RPMI8226 (cell line): ENCODE measurements at places on chromosomes 2 and 18.

- no peak for DNase-seq
These were observed 1329.5 kb upstream of the ZEB2 start for GRCh38 chr2:145849466-145849865.

DNA sequence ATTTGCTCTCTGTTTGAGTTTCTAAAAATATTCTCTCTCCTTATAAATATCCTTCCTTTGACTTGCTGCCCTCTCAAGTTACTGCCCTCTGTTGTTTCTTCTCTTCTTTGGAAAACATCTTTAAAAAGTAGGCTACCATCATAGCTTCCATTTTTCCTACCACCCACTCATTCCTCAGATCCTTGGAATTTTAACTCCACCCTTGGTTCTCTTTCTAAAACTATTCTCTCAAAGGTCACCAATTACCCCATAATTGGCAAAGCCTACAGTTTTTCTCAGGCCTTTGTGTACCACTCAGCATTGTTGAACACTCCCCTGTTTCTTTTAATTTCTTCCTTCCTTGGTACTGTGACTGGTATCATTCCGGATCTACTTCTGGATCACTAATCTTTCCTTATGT, 43.0 kb upstream of the ITGAV start:
- no peak for DNase-seq

DNA sequence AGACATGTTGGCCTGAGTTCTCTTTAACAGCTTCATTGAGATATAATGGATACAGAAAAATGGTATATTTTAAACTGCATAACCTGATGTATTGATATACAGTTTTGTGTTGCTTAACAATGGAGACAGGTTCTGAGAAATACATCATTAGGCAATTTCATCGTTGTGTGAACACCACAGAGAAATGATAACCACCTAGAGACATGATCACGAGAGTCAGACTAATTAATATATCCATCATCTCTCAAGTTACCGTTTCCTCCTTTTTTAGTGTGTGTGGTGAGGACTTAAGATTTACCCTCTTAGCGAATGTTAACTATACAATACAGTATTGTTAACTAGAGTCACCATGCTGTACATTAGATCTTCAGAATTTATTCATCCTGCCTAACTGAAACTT, 178.1 kb downstream of the FMNL2 start:
- DNase-seq, result no peak

GRCh38 chr18:79283929-79284328, 111.8 kb upstream of the NFATC1 start:
- DNase-seq, result no peak

- DNase-seq, result no peak
These were observed 107.8 kb downstream of the GFPT1 start for GRCh38 chr2:69279211-69279610.

- DNase-seq, result no peak
These were observed 262.7 kb upstream of the EPAS1 start for GRCh38 chr2:46034535-46034934.

DNA sequence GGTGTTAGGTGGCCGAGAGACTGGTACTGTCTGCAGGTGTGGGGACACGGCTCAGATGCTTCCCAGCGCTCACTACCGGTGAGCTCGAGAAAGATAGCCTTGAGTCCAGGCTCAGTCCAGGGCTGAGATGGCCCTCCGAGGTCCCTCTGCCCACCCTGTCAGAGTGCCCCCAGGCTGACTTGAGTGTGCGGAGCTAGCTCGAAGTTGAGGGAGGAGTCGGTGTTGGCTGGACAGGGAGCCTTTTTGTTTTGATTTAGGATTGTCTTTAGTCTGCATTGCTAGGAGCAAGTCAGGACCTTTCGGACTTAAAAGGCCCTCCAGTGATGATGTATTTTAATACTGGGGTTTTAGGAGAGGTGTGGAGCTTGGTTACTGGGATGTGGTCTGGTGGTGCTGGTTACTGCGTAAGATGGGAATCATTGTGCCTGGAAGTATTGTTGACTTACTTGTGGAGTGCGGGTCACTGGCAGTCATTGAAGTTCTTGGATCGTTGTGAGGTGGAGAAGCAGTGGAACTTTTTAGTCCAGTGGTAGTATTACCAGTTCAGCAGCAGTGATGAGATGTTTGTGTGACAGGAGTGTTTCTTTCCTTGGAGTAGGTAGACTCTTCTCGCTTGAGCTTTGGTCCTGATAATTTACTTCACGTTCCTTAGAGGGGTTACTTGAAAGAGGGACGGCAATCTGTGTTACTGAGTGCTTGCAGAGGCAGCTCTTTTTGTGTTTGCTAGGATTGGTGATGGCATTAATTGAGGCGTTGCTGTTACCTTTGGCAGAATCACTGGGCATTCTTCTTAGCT, 633 bp downstream of the KIAA1328 start:
- DNase-seq, result peak; percentile 17

DNA sequence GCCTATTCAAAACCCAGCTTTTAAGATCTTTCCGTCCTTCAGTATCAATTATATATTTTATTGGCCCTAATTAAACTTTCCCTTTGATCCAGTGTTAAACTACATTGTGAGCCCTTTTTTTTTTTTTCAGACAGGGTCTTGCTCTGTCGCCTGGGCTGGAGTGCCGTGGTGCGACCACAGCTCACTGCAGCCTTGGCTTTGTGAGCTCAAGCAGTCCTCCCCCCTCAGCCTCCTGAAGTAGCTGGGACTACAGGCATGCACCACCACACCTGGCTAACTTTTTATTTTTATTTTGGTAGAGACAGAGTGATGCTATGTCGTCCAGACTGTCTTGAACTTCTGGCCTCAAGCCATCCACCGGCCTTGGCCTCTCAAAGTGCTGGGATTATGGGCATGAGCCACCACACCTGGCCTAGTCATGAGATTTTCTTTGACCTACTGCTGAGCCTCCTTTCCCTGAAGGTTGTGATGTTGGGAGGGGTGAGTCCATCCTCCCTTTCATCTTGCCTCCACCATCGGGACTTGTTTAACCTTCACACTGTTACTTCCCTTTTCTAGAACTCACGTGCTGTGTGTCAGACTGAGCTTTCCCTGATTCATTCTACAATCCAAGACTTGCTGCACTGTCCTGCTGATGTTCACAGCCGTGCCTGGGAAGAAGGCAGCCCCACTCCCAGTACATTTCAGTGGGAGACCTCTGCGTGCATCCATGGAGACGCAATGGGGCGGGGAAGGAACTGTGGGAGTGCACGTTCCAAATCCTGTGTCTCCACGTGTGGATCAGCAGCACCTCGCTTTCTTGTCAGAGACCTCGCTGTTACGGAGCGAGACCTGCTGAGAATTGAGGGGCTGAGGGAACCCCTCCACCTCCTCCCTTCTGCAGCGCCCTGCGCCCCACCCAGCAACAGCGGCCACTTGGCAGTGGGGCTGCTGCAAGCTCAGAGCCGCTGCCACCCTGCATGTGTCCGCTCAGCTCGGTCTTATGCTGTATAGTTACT, 10.8 kb downstream of the OXER1 start:
- DNase-seq, result no peak

GRCh38 chr2:222907790-222908441, 47.1 kb downstream of the ACSL3 start:
- DNase-seq, result no peak

DNA sequence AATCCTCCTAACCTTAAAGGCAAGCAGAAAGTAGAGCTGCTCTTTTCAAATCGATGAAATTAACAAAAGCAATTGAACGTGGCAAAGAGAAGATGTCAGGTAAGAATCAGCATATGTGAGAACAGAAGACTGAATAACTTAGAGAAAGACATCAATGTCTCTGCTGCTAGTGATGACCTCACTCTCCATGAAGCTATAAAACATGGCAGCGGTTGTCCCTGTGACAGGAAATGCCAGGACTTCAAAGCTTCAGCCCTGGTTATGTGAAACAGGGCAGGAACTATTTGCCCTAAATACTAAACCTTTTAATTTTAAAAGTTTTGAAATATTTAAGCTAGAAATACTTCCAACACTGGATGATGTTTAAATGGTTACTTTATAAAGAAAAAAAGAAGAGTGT, 383.7 kb downstream of the XIRP2 start:
- DNase-seq, result no peak

GRCh38 chr2:227460833-227461232, 11.1 kb upstream of the AGFG1 start:
- no peak for DNase-seq

DNA sequence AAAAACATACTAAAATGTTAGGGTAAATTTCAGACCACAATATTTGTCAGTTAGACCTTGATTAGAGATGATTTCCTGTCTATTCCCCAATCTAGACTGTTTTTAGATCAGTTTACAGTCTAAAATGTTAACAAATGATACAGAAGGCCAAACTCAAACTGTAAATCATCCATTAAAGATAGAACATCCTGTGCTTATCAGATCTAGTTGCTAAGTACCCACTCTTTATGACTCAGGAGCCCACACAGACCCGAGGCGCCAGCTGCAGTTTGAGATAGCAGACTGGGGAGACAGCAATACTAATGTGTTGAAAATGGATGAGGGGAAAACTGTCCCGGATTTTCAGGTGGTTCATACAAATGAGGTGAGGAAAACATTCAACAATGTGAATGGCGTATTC, 113.3 kb downstream of the SCG2 start:
- no peak for DNase-seq

GRCh38 chr2:127067620-127068350, 39.2 kb downstream of the BIN1 start:
- DNase-seq, result peak; percentile 58

DNA sequence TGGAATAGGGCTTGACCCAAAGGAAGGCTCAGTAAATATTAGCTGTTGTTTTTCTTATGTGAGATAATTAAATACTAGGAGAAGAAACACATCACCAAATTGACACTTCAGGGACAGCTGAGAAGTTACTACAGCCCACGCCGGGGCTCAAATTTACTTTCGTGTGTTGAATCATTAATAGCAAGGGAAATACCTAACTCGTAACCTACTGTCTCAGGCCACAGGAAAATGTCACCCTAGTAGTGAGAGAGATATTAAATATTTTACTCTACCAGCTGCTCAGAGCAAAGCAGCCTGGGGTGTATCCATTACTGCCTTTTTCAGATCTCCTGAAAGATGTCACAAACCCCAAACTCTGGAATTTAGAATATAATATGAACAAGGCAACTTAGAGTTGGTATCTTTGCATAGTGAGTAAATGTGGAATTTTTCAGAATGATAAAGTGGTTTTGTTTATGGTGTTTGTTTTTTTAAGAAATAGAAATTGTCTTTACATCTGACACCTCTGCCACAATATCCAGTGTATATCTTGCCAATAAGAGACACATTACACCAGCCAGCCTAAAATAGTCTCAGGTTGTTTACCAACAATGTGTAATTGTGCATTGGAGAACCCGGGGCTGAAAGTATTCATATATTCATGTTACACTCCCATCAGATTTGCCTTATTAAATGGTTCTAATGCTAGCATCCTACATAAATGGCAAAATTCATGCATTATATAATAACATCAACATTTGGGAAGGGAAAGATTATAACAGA, 48.4 kb downstream of the ATP8B1 start:
- no peak for DNase-seq
